ENCODE measurements at places on chromosomes 4 and X.

DNA sequence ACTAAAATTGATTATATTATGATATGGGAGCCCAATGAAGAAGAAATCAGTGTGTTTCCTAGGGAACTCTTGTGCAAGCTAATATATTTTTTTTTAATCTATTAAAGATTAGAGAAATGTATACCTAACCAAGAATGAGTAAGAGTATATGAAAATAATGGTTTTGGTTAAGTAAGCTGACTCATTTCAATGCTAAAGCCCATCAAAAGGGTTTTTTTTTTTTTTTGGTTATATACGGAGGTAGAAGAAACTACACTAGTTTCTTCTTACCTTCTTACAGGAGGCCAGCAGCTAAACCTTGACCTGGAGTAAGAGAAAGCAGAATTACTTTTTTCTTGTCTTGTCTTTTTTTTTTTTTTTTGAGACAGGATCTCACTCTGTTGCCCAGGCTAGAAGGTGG is 27.5 kb downstream of the RUFY3 start:
- DNase-seq: no peak

- DNase-seq: no peak
These were observed 177.2 kb downstream of the GABRG1 start for GRCh38 chr4:45946699-45947098.

GRCh38 chr4:76219299-76220055 is 5.9 kb upstream of the SCARB2 start:
- no peak for DNase-seq

DNA sequence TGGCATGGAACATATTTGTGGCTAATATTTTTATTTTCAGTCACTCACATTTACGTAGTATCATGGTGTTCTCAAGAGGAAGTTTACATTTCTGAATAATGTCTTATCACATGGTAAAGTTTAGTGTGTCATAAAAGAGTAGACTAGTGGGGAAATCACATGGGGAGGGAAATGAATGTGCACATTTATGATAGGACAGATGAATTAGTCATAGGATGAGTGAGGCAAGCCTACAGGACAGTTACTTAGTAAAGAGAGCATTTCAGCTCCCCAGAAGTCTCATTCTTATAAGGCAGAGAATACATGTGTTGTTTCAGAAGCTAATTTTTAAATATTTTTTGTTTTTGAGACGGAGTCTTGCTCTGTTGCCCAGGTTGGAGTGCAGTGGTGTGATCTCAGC is 6.2 kb downstream of the GK start:
- no peak for DNase-seq

GRCh38 chrX:32370456-32371205 is 840.7 kb downstream of the DMD start:
- no peak for DNase-seq

DNA sequence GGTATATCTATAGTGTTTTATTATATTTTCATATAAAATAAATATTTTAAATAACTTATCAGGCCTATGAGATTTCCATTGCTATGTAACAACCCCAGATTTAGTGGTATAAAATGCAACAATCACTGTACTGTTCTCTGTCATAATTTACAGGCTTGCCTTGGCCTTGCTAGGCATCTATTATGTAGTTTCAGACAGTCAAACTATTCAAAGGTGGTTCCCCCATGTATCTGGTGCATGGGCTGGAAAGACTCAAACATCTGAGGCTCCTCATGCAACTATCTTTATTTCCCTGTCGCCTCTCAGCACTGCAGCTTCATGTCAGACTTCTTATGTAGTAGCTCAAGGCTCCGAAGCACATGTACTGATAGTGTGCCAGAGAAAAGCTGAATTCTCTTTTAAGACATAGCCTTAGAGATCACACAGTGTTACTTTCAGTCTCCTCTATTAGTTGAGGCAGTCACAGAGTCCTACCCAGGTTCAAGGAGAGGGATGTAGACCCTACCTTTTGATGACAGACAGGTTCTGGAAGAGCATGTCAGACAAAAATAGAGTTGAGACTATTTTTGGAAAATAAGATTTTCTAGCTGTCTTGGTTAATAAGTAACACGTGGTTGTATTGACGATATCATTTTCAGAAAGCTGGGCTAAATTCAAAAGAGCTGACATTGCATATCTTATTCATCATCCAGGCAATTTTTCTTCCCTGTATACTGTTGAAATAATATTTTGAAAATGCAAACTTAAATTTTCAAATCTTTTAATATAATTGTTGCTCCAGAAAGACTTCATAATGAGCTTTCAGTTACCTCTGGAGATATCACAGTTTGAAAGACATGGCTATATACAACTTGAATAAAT is 19.4 kb downstream of the MTTP start:
- DNase-seq: no peak

GRCh38 chr4:151690876-151691275 is 69.9 kb downstream of the GATB start:
- DNase-seq: no peak

DNA sequence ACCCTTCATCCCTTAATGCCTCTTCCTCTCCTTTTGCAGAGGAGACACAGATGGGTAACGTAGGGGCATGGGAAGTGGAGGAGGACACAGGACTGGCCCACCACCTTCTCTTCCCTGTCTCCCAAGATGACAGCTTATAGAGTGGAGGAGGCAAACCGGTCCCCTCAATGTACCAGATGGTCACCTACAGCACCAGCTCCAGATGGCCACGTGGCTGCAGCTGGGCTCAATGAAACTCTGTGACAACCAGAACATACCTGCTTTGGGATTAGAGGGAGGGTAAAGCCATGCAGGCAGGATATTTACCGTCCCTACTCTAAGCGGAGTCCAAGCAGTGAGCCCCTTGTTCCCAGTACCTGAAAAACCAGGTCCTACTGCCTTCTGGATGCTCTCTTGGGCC is 7.5 kb upstream of the KLHL15 start:
- DNase-seq: no peak

GRCh38 chr4:147044241-147044640 is 98.6 kb upstream of the TTC29 start:
- DNase-seq: no peak

DNA sequence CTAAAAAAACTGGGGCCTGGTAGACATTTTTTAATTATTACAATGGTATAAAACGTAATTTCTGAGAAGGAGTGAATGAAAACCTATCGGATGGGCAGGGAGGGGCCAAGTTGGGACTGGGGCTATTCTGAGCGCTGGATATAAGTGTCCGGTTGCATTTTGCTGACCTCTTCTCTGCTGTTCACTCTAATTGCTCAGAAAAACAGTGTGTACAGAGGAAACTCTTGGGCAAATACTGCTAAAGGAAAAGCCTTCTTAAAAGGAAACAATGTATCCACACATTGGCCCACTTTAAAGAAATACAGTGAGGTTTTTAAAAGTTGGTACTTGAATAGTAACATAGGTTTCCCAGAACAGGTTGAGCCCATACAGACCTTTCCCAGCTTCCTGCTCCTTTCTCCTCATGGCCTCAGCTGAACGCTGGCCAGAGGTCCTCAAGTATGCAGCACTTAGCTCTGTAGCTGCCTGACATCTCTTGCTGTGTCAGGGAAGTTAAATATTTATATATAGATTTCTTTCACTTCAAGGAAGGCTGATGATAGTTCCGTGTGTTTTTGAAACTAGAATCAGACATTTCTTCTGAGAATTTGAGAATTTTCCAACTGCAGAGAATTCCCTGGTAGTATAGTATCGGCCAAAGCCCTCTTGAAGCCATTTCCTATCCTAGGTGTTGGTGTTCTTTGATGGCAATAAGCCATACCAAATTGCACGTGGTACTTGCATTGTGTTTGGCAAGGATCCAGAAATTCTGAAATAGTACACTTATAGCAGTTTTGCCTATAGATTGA is 97.1 kb upstream of the SLC4A4 start:
- no peak for DNase-seq

GRCh38 chr4:37917388-37917787 is 26.5 kb downstream of the TBC1D1 start:
- no peak for DNase-seq

DNA sequence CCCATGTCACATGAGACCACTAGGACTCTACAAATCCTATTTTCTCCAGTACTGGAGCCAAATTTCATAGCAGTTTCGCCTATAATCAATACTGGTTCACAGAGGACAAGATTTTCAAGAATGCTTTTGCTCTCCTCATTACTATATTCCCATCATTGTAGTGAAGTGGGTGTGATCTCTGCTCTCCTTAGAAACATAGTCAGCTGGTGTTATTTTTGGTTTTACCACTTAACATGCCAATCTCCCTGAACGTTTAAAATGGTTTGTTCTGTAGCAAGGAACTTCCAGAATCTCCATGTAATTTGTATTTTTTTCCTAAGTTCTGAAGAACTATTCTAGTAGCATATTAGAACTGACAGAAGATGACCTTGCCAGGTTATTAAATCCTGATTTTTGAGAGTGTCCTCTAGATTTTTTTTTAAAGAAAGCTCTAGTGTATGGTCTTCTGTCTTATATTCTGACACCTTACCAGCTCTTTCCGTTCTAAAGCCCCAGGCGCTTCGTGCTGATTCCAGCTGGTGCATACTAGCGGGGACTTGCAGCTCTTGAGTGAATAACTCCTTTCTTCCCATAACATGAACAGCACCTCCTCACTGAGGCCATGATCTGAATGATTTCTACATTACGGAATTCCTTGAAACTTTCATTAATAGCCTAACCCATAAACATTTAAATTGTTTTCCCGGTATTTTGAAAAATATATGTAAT is 1372.9 kb downstream of the TECRL start:
- DNase-seq: no peak

DNA sequence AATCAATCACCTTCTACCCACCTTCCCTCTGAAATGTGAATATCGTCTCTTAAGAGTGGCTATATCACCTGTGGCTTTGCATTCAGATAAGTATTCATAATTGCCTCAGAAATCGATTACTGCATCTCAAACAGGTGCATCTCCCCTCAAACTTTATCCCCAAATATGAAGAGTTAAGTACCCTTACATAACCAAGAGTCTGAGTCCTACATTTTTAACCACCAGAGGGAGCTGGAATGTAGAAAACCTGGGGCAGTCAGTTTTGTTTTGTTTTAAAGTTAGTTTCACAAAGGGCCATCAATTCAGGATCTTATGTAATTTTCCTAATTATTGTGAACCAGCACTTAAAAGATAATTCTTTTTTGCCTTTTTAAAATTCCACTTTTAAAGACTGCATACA is 5.7 kb downstream of the TCEANC start:
- no peak for DNase-seq

DNA sequence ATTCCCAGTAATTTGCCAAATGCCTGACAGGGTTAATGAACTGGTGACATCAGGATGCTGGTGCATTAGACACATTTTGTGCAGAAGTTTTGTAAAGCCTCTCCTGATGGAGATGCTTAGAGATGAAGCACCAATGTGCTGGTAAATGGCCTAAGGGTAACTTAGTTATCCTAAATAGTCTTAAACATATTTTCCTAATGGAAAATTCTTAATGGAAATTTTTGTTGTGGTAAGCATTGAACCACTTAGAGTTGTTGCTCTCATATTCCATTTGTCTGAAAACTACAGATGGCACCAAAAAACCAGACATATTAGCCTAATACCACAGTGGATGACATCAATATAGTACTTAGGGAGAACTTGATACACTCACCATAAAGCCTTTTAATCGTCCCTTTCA is 154.5 kb upstream of the ANK2 start:
- DNase-seq: no peak

DNA sequence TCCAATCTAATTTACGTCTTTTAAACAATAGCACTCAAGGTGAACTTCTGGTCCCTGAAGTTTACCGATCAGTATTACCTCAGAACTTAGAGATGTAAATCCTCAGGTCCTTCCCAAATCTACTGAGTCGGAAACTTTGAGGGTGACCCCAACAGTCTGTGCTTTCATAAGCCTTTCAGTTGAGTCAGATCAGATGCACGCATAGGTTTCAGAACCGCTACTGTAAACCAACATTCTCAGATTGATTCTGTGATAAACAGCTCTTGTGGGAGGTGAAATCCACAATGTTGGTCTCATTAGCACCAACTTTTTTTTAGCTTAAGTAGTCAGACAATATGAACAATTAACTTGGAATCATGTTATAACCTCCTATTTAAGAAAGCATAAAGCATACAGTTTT is 86.0 kb downstream of the WWC2 start:
- DNase-seq: no peak

- DNase-seq: no peak
These were observed 5.1 kb downstream of the RAB33B start for GRCh38 chr4:139458999-139459398.

DNA sequence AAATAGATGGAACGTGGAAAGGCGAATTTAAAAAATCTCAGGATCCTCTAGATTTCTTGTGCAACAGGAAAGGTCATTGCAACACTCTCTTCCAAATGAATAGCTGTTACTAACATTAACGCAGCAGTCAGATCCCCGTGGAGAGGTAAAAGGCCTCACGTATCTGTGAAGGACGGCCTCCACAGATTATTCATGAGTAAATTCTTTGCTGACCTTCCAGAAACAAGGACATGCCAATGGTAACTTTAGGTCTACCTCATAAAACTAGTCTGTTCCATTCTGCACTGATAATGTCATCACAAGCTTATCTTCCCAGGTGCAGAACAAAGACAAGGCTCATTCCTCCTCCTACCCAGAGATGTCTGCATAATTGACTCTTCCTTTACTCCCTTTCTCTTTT is 16.1 kb upstream of the REPS2 start:
- no peak for DNase-seq

- DNase-seq: no peak
These were observed 108.7 kb upstream of the TTC29 start for GRCh38 chr4:147054228-147054872.

DNA sequence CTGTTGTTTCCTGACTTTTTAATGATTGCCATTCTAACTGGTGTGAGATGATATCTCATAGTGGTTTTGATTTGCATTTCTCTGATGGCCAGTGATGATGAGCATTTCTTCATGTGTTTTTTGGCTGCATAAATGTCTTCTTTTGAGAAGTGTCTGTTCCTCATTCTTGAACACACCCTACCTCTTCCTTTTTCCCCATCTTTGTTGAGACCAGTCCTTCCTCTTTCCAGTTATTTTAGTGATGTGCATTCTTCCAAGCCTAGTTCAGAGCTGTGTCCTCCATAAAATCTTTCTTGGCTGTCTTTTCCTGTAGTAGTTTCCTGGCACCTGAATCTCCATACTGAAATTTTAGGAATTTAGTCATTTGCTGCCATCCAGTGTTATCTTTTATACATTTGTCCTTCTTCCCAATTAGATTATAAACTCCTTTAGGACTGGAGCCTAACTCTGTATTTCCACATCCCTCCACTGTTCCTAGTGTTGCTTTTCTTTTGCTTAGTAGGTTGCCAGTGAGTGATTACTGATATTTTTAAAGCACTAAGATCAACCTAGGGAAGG is 11.4 kb downstream of the FHIP1A start:
- no peak for DNase-seq

DNA sequence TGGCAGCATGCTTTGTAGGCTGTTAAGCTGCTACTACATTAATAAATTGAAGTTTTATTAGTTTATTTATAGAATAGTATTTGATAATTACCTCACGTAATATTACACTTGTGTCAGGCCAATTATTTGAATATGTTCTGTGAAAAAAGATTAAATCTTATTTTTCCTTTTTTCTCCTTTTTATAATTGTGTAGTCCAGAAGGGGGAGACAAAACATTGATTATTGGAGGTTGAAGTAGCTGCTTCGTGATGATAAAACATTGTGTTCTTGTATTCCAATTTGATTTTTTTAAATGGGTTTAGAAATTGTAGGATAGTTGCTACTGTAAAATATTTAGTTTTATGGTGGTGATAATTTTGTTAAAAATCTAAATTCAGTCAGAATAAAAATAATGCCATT is 85.7 kb downstream of the DIAPH2 start:
- DNase-seq: no peak
